ENCODE measurements at places on chromosomes 4 and X.

GRCh38 chr4:37481547-37482122, 204.5 kb downstream of the RELL1 start:
- H3K27ac ChIP-seq: no peak overlapping the region
- H3K36me3 ChIP-seq: peaks cover 12% of the 10 kb centered on the region
- peaks cover 2% of the 10 kb centered on the region for H3K4me1 ChIP-seq
- H3K27me3 ChIP-seq: peaks cover 17% of the 10 kb centered on the region

- H3K4me3 ChIP-seq: no peak overlapping the region
- H3K36me3 ChIP-seq: peaks cover 9% of the 10 kb centered on the region
- no peaks in the 10 kb centered on the region for H3K4me1 ChIP-seq
Observed at GRCh38 chrX:24858004-24858746, 157.6 kb downstream of the ARX start.

GRCh38 chrX:70289168-70289792, 447 bp downstream of the PDZD11 start:
- peaks cover 1% of the 10 kb centered on the region for H3K36me3 ChIP-seq
- H3K4me1 ChIP-seq: peaks cover 17% of the 10 kb centered on the region
- peak overlapping the region; percentile 82 for H3K4me3 ChIP-seq
- no peak for DNase-seq

- no peak overlapping the region for H3K4me3 ChIP-seq
- H3K4me1 ChIP-seq: no peaks in the 10 kb centered on the region
- DNase-seq: no peak
- peaks cover 10% of the 10 kb centered on the region for H3K27me3 ChIP-seq
- no peak overlapping the region for H3K27ac ChIP-seq
- peaks cover 4% of the 10 kb centered on the region for H3K36me3 ChIP-seq
Observed at GRCh38 chrX:153635788-153636668, 11.0 kb upstream of the DUSP9 start.

GRCh38 chrX:150893936-150894335, 4.5 kb downstream of the CD99L2 start:
- no peak overlapping the region for H3K27ac ChIP-seq
- H3K4me3 ChIP-seq: no peak overlapping the region
- no peak for DNase-seq
- H3K27me3 ChIP-seq: no peaks in the 10 kb centered on the region
- peaks cover 2% of the 10 kb centered on the region for H3K4me1 ChIP-seq

- H3K27me3 ChIP-seq: no peaks in the 10 kb centered on the region
- H3K4me1 ChIP-seq: no peaks in the 10 kb centered on the region
- no peak overlapping the region for H3K27ac ChIP-seq
- H3K4me3 ChIP-seq: no peak overlapping the region
- DNase-seq: no peak
Observed at GRCh38 chr4:10773656-10774055, 89.1 kb upstream of the CLNK start.
